ENCODE measurements at places on chromosomes 3 and 15.

DNA sequence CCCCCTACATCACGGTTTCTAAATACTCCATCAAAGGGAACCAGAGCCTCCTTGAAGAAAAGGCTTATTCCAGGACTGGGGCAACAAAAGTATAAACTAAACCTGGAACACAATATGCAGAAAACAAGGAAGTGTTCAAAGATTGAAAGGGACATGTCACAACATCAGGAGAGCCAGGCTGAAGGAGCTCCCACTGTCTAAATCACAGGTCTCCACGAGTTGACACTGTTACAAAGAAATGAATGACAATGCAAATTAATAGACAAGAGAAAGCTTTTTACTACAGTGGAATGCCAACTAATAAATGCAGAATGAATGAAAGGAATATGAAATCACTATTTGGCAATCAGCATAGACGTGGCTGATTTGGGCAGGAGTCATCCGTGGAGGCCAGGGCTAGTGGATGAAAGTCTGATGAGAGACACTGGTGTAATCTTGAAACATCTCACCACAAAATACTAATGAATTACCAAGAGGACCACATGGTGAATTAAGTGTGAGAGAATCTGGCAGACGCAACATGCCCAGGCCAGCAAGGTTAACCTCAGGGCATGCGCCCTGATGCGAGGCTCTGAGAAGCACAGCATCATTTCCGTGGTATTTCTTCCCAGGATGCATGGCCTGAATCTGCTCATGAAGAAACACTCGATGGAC, 123.8 kb upstream of the TJP1 start:
- no peak for DNase-seq

DNA sequence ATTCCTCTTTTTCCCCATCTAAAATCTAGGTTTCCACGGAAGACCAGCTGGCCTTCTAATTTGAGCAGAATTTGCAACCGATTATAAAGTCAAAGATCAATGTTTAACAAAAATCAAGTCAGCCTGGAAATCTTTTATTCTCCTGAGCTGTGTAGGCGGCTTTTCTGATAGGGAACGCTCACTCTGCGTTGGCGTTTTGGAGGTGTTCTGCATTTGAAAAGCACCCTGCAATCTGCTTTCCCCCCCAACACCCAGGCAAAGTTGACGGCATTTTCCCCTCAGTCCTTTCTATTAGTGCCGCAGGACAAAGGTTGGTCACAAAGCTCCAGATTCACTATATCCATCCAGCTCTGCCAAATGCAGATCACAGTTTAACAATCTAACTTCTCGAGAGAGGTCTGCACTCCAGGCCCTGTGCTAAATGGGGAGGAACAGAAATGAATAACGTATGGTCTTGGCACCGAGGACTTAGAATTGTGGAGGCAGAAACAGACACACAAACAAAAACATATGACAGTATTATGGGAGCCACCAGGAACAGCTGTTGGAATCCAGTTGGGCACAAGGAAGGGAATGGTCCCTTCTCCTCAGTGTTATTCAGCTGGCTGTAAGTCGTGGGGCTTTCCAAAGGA, 50.4 kb upstream of the LARS2 start:
- no peak for DNase-seq

DNA sequence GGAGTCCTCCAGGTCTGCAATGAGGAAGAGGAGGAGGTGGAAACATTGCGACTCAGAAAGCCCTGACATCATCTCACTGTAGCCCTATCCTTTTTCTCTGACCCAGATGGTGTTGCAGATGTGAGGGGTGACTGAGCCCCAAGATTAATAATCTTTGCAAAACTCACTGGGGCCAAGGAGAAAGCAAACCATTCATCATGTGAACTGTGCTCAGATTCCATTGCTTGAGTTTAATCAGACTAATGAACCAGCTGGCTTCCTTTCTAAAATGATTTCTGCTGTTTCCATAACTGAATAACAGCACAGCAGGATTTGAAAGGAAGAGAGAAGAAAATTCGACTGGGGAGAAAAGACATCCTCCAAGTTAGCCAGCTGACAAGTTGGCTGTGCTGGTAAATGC, 13.4 kb upstream of the DGKG start:
- no peak for DNase-seq

- DNase-seq, result no peak
These were observed 234.4 kb upstream of the ADAMTS9 start for GRCh38 chr3:64922213-64922612.

- DNase-seq, result no peak
These were observed 20.3 kb downstream of the EHD4 start for GRCh38 chr15:41952013-41952563.

DNA sequence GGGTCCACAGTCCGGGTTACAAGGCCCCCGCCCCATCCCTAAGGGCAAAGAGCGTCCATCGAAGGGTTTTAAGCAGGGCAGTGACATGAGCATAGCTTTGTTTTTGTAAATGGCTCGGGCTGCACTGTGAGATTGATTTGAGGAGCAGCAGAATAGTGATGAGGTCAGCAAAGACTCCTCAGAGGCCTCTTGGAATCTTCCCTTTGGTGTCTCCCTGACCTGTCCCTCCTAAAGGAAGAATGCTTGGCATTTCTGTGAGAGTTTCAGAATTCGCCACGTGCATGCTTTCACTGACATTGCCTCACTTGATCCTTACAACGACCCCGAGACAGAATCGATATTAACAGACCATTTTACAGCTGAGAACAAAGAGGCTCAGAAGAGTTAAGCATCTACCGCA, 20.3 kb downstream of the LAMP3 start:
- DNase-seq, result no peak

GRCh38 chr3:157508461-157508860, 5.2 kb upstream of the VEPH1 start:
- no peak for DNase-seq

DNA sequence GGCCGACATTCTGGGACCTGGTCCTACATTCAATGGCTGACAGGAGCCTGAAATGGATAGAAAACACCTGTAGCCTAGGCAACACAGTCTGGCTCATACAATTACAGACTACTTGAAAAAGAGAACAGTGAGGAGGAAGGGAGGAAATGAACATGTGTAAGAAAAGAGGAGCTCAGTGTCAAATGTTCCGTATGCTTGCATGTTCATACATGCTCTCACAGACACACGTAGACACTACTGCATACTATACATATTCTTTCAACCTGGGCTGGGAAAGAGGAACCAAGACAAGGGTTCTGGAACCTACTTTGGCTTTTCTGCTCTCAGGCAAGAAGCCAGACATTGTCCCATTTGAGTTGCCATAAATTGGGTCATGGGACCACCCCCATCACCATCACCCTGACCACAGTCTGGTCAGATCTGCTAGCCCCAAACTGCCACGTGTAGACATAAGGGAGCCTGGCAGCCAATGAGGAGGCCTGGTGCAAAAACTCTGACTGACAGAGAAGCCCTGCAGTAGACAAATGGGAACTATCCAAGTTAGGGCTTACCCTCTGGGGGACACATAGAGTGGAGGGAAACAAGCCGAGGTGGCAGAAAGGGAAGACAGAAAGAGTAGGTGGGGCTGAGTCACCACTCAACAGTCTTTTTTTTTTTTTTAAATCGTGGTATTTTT, 310.0 kb downstream of the SHQ1 start:
- DNase-seq, result no peak

- DNase-seq, result no peak
These were observed 105.1 kb downstream of the MEX3B start for GRCh38 chr15:81940467-81941451.

Data from activated T-helper 1 cell treated with anti-CD3 and anti-CD28 coated beads, Interleukin-2, amount 50 U/mL, for 16 hours (primary cell).